ENCODE measurements at places on chromosomes 12 and 14.

DNA sequence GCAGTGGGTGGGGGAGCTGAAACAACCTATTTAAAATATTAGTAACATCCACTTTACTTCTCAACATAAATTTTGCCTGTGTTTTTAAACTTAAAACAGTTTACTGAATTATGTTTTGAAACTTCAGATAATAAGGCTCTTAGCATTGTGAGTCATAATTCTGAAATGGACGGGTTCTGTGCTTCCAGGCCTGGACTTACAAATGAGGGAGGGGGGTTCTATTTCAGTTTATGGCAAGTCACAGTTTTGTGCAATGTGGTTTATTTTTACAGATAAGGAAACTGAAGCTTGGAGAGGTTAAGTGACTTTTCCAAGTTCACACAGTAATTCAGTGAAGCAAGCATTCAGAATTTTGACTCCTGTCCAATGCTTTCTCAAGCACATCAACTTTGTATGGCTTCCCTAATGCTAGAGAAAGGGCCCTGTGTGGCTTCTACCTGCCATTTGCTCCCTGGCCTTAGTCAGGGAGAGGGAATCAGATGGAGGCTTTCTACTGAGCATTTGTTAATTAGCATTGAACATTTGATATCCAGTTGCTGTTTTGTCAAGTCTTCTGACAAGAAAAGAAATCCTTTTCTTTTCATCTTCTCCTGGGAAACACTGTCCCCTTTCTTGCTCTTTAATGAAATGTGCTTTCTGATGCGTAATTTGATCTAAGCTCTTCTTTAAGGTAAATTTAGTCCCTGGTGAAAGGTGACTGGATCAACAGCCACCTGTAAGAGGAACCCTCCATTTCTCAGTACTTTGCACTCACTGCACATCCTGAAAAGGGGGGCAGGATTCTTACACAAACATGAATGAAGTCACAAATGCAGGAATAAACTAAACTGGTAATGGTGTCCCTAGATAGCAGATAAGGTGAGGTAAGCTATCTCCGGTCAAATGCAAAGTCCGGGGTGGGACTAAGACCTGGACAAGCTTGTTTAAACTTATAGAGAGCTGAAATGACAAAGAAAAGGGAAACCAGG, 2.5 kb upstream of the SALL2 start:
- no peak for DNase-seq

DNA sequence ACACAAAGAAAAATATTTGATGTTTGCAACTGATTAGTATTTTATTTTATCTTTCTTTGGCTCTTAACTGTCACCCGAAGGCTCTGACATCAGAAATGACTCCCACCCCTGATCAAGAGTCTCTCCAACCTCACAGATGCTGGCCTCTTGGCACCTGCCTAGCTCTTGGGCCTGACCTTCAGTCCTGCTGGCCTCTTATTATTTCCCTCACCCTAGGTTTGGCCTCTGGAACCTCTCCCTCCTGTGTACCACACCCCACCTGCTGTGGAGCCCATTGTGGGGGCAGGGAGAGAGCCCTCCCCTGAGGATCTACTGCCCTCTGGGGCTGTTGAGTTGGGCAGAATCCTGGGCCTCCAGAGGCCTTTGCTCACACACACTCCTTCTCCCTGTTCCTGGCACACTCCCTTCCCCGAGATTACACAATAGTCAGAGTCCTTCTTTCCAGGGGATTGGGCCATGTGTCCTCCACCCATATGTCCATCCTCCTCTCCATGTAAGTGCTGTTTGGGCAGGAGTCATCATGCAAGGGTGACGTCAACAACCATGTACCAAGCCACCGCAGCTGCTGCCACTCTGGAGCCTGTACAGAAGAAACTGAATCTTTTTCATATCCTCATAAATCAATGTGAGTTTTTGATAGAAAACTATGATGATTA, 124.3 kb downstream of the RASSF9 start:
- peak; percentile 36 for DNase-seq

DNA sequence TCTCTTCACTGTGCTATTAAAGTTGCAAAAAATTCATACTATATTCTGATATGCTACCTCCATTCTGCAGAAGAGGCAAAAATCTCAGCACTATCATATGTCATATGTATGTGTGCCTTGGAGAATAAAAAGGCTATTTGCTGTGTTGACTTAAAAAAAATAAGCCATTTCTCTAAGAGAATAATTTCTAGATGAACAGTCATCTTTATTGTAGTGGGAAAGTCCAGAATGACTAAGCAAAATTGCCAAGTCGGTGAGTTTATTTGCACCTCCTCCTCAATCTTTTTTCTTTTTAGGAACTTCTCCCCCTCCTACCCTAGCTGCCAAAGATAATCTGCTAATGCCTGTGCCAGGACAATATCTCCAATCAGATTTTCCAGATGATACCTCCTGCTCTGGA, 353.8 kb upstream of the FAR2 start:
- no peak for DNase-seq

DNA sequence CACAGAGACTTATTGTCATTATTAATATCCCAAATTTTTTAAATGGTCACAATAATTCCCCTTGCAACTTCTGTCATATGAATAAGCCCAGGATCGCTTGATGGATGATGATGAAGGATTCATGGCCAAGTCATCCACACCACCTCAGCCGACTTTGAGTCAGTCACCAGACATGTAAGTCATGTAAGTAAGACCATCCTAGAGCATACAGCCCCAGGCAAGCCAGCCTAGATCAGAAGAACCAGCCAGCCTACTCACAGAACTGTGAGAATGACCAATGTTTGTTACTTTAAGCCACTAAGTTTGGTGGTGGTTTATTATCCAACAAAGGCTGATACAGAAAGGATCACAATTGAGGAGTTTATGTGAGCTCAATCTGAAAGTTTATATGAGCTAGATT, 341.8 kb downstream of the NRXN3 start:
- no peak for DNase-seq

GRCh38 chr12:42716491-42716891, 126.9 kb upstream of the PRICKLE1 start:
- DNase-seq: peak; percentile 56

- DNase-seq: no peak
Measured at GRCh38 chr14:100541621-100542560, 45.3 kb downstream of the BEGAIN start.

- DNase-seq: no peak
Measured at GRCh38 chr14:99751539-99752485, 41.4 kb upstream of the EML1 start.

- DNase-seq: no peak
Measured at GRCh38 chr12:32983332-32983731, 86.8 kb upstream of the PKP2 start.

GRCh38 chr12:67722296-67722695, 73.8 kb downstream of the DYRK2 start:
- no peak for DNase-seq

DNA sequence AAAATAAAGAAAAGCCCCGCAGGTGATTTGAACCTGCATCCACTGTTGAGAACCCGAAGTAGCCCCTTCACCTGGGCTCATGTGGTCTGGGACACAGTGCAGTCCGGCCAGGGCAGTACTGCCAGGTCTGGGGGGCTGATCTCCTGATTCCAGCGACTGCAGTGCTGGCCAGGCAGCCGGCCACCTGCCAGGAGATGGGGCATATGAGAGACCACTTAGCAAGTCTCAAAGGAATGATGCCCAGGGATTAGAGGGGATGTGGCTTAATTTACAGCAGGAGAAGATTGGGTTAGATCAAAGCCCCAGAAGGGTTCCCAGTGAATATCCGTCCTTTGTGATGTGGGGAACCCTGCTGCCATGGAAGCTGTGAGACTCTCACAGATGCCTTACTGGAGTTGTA, 113.3 kb downstream of the PRMT8 start:
- DNase-seq: no peak

DNA sequence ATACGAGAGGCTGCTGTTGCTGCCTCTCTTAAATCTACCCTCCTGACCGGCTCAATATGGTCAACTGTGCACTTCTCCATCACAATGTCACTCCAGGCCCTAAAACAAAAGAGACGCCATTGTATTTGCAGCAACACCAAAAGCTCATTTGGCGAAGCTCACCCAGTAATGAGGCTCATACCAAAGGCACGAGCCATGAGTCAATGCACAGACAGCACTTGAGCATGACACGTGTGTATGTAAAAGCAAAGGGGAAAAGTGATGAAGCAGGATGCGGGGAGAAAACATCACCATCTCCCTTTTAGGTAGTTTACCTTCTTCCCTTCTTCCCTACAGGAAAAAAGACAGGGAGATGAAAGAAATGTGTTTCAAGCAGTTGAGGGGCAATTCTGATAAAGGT, 150.3 kb downstream of the FOXN3 start:
- no peak for DNase-seq

DNA sequence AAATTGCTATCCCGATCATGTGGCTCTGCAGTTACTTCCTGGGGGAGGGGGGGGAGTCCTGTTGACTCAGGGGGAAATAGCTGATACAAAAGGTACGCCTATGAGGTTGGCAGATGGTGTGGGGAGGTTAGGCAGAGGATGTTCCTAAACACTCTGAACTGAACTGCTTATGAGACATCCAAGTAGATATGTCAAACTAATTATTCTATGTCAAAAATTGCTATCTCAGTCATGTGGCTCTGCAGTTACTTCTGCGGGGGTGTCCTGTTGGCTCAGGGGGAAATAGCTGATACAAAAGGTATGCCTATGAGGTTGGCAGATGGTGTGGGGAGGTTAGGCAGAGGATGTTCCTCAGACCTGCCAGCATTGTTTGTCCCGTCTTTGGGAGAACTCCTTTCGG, 5.1 kb upstream of the VCPKMT start:
- DNase-seq: no peak

DNA sequence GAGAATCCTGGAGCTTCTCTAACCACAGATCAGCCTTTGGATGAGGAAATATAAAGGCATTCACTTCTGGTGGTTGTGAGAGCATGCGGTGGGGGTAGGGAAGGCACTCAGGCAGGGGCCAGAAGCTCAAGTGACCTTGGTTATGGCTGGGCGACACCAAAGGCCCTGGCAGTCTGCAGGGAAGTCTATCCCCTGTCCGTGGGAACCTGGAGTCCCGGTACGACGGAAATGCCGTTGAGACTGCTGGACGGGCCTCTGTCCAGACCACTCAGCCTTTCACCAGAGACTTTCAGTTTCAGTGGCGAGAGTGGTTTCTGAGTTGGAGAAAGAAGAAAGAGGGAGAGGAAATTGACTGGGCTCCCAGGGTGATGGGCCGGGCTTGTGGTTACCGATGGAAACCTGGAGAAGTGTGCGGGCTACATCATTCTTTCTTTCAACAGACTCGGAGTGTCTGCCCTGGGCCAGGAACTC, 20.9 kb downstream of the ISCA2 start:
- no peak for DNase-seq

DNA sequence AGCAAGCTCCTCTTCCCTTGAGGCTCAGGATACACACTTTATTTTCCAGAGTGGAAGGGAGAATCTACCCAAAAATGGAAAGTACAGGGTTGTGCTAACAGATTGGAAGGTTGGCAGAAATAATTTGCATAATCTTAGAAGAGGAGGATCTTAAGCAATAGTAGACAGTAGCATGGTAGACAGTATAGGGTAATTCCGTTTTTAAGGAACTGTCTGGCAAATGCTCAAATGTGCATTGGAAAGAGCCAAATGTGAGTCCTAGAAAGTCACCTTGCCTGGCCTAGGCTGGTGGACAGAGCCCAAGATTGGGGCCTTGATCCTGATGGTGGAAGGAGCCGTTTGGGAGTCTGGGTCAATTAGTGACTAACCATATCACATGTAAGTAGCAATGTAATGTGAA, 13.1 kb upstream of the CARMIL3 start:
- DNase-seq: no peak

DNA sequence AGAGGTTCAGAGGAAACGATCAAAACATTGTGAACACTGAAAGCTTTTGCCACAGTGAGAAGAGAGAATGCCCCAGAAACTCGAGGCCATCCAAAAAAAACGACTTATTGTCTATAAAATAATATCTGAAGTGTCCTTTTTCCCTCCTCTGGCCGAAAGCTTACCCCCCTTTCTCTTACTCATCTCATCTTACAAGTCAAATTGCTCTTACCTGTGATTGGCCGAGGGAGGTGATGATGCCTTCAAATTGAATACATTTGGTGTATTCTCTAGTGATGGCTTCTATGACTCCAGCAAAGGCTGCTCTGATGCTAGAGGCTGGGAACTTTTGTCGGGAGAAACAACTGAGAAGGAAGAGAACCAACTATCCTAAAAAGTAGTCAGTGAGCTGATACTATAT, 90.7 kb downstream of the PTCSC3 start:
- DNase-seq: no peak

DNA sequence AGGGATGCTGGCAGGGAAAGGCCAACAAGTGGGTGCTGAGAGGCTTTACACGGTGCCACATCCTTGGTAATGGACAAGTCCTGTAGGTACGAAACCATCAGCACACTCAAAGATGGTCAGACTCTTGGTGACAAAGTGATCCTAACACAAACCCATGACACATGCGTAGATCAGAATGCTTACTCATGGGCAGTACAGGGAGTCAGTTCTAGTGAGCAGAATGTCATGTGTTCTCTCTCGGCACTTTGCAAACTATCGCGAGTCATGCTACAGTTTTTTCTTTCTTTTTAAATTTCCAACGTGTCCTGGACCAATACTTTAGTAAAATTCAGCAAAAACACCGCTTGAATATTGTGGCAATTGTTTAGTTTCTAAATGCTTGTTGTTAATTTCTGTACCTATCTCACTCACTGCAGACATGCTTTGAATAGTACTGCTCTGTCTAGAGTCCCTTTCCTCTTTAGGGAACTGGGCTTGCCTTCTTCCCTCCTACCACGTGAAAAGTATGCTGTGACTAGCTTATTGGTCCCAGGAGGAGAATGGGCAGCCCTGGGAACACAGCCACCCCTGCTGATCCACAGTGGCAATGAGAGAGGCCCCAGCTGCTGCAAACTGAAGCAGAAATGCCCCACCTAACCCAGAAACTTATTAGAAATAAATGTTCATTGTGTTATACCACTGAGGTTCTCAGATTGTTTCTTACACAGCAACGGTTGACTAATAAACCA, 62.4 kb downstream of the UBR7 start:
- DNase-seq: no peak

GRCh38 chr14:65658202-65658601, 245.7 kb downstream of the FUT8 start:
- DNase-seq: no peak
